ENCODE measurements at places on chromosomes 7 and 10.

- DNase-seq: no peak
Observed at GRCh38 chr7:156184164-156184563, 371.9 kb upstream of the SHH start.

GRCh38 chr10:75547391-75548298, 116.2 kb downstream of the LRMDA start:
- no peak for DNase-seq

DNA sequence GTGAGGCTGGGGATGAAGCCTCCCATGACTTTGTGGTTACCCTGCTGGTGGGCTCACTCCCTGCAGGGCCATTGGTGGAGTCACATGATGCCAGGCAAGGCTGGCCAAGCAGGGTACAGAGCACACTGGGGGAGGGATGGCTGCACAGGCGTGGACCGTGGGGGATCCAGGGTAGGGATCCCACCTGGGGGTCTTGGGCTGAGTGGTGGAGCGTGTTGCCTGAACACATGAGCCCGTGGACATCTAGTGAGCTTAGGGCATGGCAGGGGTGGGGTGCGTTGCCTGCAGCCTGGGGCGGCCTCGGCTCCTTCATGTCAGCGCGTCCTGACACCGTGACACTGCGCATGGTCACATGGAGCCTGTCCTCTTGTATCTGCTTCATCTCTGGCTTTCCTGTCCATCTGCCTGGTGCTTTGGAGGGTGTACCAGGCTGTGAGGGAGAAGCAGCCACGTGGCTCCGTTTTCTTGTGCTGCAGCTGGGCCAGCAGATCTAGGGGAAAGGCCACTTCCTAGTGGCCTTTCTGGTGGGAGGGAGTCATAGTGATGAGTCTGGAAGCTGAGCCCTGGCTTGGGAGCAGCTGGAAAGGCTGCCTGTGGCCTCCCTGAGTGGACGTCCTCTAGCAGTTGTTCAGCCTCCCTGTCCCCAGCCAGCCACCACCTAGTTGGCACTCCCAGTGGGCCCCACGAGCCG, 96.2 kb downstream of the LHPP start:
- no peak for DNase-seq

DNA sequence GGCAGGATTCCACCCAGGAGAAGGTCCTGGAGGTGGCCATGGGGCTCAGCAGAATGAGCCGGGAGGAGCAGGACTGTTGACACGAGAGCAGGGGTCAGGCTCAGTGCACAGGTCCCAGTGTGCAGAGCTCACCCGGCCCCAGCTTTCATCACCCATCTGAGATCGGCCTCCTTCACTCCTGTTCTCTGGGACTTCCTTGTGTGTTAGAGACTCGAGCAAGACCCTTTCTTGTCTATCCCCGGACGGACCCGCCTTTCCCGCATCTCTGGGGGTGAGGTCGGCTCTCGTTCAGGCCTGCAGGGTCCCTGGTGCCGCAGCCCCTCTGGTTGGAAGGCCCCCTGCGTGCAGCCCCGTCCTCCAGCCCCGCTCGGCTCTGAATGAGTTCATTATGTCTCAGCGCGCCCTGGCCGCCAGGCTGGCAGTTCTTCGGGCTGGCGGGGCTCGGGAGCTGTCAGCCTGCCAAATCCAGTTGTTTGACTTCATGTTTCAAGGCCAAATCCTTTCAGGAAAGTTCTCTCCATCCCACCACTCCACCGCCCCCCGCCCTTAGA, 127.9 kb downstream of the LHPP start:
- no peak for DNase-seq

- no peak for DNase-seq
Observed at GRCh38 chr10:112991888-112992491, 41.9 kb downstream of the TCF7L2 start.

DNA sequence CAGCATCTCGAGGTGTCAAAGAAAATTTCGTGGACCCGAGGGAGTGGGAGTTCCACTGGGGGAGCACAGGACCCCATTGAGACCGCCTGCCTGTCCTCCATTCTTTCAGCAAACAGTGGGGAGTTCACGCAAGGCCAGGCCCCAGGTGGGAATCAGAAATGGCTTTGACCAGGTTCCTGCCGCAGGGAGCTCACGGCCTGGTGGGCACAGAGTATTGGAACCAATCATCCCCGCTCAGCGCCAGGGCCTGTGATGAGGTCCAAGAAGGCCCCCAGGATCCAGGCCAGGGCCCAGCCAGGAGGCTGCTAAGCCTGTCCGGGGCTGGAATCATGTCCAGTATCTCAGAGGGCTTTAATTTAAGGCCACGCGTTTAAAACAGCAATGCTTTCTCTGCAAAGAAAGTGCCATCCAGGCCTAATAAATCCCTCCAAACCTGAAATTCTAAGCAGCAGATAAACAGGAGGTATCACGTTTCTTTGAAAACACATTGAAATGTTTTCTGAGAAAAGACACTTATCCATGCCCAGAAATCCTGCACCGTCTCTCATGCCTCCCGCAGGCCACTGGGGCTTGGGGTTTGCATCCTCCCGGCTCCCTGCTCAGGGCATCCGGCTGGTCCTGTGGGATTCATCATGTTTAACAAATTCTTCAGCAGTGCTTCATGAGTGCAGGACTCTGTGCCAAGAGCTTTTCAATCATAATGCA, 125.7 kb downstream of the OAT start:
- no peak for DNase-seq

DNA sequence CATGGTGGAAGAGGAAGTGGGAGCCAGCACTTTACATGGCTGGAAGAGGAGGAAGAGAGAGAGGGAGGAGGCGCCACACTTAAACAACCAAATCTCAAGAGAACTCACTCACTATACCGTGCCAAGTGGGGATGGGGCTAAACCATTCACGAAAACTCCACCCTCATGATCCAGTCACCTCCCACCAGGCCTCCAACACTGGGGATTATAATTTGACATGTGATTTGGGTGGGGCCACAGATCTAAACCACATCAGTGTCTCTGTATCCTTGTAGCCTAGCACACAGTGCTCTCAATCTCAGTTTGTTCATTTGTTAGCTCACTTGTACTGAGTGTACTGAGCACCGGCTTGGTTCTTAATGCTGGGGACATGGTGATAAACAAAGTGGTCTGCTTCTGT, 228.3 kb downstream of the BUB3 start:
- no peak for DNase-seq

DNA sequence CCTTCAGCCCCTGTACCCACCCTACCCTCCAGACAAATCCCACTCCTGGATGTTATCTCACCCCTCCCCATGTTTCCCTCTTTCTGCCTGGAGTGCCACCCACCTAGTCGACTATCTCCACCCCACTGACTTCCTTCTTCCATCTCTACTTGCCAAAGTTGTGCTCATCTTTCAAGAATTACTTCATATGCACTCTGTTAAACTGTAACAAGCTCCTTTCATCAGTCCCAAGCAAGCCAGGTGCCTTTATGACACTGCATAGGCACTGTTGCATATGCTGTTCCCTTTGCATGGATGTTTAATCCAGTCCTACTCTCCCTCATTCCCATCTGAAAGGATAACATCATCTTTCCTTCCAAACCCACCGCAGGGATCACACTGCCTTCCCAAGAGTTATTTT, 8.9 kb upstream of the CDK1 start:
- no peak for DNase-seq

DNA sequence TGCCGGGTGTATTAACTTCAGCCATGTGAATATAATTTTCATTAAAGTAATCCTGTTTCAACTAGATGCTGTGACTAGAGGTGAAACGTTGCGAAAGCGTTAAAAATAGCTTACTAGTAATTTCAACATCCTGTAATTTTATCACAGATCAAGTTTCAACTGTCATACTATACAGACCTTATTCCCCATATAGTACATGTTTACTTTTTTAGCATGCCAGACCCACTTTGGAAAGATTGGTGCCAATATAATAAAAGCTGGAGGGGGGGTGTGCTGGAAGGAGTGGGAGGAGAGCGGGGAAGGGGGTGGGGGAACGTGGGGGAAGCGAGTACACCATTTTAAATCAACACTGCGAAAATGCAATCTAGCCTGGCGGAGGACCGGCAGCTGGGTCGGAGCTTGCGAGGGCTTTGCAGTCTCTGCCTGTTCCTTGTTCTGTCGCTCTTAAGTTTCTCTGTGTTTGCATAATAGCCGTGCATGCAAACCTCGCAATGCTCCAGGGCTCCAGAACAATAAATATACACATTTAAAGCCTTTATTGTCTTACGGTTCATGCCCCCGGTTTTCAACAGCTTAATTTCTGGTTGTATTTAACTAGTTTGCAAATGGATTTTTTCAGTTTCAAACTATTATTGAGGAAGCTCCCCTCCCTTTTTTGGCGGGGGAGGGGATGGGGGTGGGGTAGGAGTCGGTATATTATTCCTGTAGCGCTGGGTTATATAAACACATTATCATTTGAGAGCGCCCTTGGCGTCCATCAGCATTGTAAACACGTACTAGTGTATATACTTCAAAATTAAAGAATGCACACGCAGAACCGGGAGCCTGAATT, 1.3 kb upstream of the ARID5B start:
- peak; percentile 14 for DNase-seq

DNA sequence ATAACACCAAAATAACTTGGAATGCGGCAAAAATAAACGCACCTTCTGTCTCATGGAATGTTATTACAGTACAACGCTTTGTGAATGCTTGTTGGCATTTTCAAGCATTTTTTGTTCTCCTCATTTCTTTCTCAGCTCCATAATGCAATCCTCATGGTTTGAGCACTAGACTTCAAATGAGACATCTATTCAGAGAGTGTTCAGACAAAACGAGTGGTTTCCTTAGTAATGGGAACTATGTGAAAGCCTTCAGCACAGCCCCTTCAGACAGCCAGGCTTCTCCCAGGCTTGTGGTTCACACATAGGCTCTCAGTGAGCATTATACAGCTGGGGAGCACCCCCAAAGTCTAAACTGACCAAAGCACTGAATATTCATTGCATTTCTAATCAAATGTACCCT, 8.6 kb upstream of the LRRN3 start:
- DNase-seq: no peak

- no peak for DNase-seq
Observed at GRCh38 chr10:34585422-34586112, 229.5 kb downstream of the PARD3 start.

- no peak for DNase-seq
Observed at GRCh38 chr7:50712252-50713122, 70.2 kb downstream of the GRB10 start.

Measured in hematopoietic multipotent progenitor cell treated with erythropoietin and hydrocortisone succinate and interleukin-3 and kit ligand, for 17 days (in vitro differentiated cells).